ENCODE measurements at places on chromosomes 11 and 22.

DNA sequence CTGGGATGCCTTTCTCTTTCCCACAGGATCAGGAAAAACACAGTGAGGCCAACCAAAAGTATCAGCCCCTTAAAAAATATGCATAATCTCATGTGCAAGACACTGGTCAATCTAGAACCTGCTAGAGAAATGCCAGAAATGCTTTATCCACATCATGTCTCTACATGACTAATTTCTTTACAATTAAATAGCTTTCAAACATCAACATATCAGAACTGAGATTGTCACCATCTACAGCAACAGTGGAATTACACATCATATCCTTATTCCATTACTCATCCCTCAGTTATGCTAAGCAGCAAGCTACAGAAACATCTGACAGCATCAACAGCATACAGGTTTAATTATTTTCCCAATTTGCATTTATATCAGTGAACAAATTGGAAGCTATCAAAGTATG is 78.8 kb downstream of the DDIAS start:
- peak; percentile 85 for DNase-seq

- DNase-seq = no peak
Measured at GRCh38 chr11:94424662-94425061, 23.4 kb upstream of the GPR83 start.

DNA sequence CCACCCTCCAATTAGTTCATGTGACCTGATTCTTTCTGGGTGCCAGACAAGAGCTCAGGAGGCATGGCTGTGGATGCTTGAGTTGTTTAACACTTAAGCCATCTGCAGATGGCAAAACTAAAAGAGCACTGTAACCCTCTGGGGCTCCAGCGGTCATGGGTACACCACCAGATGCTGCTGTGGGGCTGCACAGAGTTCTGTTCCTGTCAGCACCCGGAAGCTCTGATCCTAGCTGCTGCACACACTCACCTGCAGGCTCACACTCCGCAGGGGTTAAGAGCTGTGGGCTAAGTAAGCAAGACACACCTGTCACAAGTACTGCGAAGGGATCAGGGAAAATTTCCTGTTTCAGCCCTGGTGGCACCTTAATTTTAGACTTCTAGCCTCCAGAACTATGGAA is 307.8 kb downstream of the C11orf87 start:
- no peak for DNase-seq

- no peak for DNase-seq
Measured at GRCh38 chr11:20102397-20102796, 57.9 kb downstream of the DBX1 start.

- no peak for DNase-seq
Measured at GRCh38 chr22:25930083-25930482, 188.1 kb downstream of the MYO18B start.

GRCh38 chr22:49101225-49101624 is 726.4 kb downstream of the BRD1 start:
- no peak for DNase-seq

GRCh38 chr11:89458716-89459115 is 32.5 kb downstream of the NOX4 start:
- no peak for DNase-seq

- DNase-seq = no peak
Measured at GRCh38 chr22:18110194-18110953, at the start of gene TUBA8. Gene TUBA8 (plus strand): TSS chr22:18110809. CDS start chr22:18110866, 57 bp downstream.

DNA sequence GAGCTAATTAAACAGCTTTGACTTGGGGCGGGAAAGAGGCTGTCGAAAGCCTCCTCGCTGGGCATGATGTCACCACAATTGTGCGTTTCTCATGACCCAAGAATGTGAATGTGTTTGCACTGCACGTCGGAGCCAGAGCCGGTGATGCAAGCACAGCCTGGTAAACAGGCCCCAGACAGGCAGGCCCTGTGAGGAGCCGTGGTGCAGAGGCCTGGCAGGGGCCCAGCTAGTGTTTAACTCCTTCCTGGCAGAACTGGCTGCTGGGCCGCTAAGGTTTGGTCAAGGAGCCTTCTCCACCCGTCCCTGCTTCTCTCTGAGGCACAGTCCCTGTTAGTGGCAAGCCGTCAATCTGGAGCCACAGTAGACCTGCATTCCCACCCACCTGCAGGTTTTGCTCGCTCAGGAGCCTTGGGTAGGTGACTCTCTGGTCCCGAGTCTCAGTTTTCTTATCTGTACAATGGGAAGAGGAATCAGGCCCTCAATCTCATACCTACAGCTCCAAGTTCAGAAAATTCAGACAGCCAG is 25.4 kb upstream of the SMTN start:
- peak; percentile 70 for DNase-seq

DNA sequence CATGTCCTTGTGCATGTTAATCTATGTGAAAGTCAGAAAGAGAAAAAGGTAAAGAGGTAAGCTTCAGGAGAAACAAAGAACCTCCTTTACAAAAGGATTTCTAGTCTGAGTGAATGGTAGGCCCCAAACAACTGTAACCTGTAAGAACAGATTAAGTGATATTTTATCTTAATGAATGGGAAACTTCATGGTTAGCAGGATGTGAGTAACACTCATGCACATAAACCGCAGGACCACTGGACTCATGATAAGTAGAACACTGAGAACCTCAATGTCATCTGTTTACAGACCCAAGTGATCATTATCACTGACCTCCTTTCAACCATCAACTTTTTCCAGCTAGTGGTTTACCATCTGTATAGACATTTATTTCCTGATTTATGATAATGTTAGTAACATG is 19.9 kb downstream of the OR8G5 start:
- no peak for DNase-seq

- DNase-seq = no peak
Measured at GRCh38 chr11:64687643-64688533, 35.1 kb downstream of the NRXN2 start.

DNA sequence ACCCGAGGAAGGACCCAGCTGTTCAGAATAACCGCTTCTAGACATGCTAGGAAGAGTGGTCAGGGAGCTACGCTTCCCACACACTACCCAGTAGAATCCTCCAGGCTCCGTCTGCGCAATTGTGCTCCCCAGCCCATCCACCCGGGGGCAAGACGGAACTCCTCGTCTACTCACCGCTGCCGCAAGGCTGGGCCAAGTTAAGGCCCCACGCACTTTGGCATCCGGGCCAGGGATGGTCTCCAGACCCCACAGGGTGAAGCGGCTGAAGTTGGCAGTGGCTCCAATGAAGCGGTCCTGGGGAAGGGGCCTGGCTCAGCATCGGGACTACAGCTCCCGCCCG is 757 bp downstream of the RNASEH2C start:
- no peak for DNase-seq

DNA sequence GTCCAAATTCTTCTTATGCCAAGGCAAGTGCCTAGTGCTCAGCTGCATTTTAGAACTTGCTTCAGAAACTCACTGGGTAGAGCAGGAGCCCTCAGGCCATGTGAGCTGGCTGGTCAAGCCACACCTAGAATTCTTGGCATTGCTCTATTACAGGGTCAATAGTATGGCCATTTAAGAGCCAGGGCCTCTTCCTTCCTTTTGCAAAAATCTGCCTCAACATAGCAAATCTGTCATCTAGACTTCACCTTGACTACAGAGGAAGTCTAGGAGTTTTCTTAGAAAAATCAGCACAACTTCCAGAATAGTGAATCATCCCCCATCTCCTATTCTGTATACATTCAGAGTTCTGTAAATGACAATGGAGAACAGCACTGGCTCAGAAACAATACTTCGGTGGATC is 112.0 kb upstream of the TTC12 start:
- no peak for DNase-seq

DNA sequence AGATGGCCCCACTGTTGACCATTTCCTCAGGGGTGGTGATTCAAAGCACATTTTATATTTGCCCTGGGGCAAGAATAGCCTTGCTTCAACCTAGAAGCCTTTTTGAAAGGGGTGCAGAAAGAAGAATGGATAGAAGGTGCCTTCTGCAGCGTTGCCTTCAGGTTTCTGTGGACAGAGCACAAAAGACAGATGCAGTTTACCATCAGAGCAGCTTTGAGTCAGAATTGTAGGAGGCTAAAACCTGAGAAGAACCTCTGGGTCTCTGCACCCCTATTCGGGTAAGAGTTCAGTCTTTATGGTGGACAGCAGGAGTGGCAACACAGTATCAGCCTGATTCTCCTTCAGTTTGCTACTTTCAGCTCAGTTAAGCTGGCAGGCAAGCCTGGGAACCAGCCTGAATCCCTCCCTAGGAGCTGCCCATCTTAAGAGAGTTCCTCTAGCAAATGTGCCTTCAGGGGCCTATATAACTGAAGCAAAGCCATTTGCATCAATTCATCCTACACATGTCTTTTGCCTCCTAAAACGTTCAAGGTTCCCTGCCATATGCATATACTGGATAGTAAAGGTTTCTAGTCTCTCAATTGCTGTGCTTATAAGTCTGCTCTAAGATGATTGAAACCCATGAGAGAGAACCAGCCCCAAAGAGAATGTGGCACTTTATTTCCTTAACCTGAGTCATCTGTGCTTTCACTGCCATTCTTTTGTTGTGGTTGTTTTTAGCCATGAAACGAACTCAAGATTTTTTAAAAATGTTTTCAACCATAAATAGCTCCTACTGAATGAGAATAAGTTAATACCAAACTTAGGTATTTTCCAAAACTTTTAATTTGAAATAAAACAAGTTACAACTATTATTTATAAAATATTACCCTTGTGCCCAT is 123.0 kb downstream of the TRIM44 start:
- DNase-seq = no peak

DNA sequence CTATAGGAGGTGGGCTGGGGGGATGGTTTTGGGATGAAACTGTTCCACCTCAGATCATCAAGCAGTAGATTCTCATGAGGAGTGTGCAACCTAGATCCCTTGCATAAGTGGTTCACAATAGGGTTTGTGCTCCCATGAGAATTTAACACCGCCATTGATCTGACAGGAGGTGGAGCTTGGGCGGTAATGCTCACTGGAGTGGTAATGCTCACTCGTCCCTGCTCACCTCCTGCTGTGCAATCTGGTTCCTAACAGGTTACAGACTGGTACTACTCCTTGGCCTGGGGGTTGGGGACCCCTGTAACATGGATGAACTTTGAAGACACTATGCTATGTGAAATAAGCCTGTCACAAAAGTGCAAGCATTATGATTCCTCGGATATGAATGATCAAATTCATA is 87.0 kb upstream of the CLNS1A start:
- DNase-seq = no peak

DNA sequence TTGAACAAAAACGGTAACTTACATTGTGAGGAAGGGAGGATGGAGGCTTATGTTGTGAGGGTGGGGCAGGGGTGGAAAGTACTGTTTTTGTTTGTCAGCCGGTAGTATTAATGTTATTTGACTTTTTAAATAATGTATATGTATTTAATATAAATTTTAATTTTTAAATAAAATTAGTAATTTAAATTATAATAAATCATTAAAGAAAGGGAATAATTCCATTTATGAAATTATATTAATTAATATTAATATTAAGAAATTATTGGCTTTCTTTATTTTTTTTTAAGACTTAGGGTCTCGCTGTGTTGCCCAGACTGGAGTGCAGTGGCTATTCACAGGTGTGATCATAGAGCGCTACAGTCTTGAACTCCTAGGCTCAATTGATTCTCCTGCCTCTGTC is 24.0 kb upstream of the TNRC6B start:
- DNase-seq = no peak

DNA sequence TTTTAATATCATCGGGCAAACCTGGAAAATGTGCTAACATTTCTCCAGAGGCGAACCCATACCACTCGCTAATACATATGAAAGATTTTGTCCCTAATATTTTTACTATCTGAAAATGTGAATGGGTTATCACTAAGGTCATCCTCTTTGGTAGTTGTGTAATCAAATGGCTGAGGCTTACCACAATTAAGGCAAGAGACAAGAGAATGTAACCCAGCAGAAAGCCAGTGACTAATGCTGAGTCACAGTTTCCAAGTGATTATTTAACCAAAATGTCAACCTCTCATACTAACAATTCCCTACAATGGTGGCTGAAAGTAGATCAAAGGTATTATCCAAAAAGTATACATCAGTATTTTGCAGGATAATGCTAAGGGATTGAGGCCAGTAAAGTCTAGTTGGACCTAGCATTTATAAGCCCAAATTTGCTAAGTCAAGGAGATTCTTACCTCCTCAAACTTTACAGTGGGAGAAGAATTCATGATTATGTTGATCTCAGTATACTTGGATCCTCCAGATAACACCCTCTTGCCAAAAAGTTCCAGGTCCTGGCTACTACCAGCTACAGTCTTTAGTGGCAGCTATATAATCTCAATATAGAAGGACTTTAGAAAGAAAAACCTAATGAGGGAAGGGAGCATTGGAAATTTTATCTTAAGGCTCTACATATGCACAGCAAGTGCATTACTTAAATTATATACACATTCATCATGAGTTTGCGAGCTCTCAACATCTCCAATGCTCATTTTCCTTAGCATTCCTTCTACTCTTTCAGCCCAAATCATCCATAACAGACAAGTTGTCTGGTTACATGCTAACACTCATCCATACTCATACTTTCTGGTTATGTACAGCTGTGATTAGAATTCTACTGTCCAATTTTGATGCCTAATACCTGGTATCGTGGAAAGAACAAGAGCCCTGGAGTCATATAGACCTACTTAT is 25.4 kb downstream of the SIK3 start:
- peak; percentile 54 for DNase-seq

GRCh38 chr11:87628026-87628580 is 547.1 kb downstream of the RAB38 start:
- no peak for DNase-seq

DNA sequence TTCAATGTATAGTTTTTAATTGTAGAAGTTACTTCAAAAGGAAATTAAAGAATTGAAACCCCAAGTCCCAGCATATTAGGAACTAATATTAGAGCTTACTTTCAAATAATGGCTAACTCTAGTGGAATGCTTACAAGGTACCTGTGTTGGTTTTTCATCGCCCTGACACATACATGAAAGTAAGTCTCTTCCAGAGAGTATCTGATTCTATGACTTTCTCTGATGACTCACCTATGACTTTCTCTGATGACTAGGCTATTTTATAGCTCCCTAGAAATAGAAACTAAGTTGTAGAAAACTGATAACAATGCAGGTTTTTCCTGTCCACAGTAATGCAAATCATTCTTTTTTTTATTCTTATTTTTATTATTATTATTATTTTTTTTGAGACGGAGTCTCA is 33.6 kb upstream of the MMP7 start:
- DNase-seq = peak; percentile 8

DNA sequence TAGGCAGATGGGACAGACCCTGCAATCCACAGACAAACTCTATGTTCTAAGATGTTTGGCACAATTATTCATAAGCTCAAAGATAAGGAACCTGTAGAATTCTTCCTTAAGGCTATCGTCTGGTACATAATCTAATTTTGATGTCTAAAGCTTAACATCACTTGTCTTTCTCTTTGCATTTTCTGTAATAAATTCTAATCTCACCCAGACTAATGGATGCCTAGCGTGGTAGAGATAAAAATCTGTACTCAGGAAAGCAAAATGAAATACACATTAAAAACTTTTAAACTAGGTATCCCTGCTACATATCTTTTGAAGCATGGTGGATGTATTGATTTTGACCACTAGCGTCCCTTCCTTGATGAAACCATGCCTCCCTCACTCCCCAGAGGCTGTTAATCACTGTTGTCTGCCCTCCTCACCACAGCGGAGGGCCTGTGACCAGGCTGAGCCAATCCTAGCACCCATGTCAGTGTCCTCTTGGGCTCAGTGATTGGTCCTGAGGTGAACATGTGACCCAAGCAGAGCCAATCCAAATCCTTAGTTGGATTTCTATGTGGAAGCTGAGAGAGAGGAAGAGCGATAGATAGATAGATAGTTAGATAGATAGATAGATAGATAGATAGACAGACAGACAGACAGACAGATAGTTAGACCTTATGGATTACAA is 82.2 kb upstream of the GRK3 start:
- no peak for DNase-seq

- peak; percentile 20 for DNase-seq
Measured at GRCh38 chr11:37657645-37658044, 1059.6 kb upstream of the RAG2 start.

GRCh38 chr22:35608088-35608487 is 9.0 kb downstream of the MB start:
- no peak for DNase-seq

All from HS-27A (cell line).